ENCODE measurements at places on chromosomes 2 and 18.
A peak's percentile ranks its signal among the peaks of the same experiment; 100 is the strongest.

- no peak for DNase-seq
Measured at GRCh38 chr2:172790404-172790803, 54.8 kb downstream of the RAPGEF4 start.

- DNase-seq, result no peak
Measured at GRCh38 chr18:62833494-62833893, 118.2 kb downstream of the PHLPP1 start.

GRCh38 chr2:241189856-241190201, 1.4 kb downstream of the ANO7 start:
- DNase-seq, result no peak

DNA sequence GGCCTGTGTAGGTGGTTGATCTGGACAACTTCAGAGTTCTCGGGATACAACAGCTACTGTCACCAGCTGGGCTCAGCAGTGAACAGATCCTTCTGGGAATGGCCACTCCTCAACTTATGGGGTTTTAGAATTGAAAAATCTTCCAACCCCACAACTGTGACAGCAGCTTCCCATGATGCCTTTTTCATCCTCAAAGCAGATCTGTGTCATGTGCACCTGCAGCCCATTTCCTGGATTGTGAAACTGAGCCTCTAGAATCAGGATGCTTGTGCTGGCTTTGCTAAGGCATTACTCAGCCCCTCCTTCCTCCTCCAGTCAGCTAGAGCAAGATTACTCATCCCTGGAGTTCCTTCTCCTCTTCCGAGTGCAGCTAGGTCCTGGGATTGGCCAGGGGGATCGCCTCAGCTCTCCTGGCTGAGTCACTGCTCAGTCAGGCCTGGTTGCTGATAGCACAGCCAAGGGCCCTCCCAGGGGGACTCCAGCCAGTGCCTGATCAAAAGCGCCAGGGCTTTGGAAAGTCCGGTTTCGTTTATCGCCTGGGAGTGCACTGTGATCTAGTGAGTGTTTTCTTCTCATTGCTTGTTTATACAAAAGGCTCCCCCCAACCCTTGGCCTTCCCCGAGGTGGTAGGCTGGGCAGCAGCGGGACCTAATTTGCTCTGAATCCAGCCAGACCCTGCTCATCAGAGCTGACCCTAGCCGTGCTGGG, 2.4 kb upstream of the LPIN1 start:
- DNase-seq, result peak; percentile 84

DNA sequence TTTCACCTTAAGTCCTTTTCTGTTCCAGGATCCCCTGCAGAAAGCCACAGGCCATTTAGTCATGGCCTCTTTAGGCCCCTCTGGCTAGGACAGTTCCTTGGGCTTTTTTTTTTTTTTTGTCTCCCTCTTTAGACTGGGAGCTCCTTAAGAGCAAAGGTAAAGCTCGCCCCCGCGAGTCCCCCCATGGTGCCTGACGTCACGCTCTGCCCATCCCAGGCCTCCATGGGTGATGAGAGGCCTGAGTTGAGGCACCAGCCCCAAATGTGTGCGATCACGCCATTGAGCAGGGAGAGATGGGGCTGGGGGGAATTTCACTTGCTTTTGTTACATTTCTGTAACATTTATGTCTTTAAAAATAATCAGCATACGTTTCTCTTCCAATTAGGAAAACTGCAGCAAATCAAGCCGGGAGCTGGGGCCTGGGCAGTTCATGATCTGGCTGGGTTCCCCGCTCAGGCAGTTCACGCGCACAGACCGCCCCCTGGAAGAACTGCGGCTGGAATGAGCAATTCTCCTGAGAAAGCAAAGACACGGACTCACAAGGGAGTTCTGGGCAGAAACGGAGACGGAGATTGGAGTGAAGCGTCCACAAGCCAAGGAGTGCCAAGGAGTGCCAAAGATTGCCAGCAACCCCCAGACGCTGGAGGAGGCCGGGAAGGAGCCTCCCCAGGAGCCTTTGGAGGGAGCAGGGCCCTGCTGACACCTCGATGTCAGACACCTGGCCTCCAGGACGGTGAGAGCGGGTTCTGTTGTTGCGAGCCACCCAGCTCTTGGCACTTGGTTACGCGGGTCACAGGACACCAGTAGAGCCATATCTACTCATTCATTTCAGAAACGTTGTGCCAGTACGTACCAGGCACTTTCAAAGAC, 108.4 kb upstream of the ODC1 start:
- DNase-seq, result no peak

- no peak for DNase-seq
Measured at GRCh38 chr2:85012855-85013254, 41.9 kb downstream of the KCMF1 start.

DNA sequence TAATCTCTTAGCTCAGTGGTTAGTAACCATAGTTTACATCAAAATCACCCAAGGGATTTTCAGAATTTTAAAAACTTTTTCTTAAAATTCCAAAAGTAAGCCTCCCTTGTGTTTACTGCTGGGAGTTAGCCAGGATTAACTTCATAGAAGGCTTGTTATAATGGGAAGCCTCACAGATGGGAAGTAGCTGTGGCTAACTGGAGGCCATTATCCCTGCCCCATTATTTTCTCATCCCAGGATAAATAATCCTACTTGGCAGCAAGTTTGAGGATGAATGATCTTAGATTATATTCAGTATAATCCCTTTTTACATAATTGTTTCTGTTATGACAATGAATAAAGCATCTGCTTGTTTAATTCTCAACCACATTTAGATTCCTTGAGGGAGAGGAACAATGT, 25.5 kb downstream of the PLEK start:
- no peak for DNase-seq

GRCh38 chr18:79516441-79516931, 120.8 kb downstream of the NFATC1 start:
- no peak for DNase-seq

GRCh38 chr18:48462510-48462909, 53.3 kb upstream of the ZBTB7C start:
- DNase-seq, result no peak

GRCh38 chr2:196205011-196205766, 33.8 kb upstream of the STK17B start:
- no peak for DNase-seq

DNA sequence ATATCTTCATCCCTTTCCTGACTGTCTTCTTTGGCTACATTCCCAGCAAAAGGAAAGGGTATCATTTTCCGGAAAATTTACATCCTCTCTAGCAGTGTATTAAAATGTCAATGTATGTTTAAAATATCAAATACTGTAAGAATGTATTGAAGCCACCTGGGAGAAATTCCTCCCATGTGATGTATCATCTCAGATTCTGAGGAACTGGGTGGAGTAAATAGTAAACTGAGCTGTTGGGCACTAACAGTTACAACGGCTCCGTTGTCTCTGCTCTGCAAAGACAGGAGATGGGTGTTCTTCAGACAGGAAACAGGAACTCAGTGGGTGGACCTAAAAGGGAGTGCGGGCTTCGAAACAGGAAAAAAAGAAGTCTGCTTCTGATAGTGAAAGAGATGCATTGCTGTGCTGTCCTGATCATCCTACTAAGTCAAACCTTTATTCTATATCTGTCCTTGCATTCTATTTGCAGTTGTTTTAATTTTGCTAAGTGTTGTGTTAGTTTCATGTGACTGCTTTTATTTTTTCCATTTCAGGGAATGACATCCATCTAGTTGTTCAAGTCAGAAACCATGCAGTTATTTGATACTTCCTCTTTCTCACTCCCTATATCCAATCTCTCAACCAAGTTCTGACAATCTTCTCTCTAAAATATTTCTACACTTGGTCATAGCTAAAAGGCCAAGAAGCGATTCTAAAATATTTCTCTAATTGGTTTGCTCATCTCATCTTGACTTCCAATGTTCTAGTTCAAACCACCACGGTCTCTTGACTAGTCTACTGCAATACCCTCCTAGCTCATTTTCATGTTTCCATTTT, 19.4 kb downstream of the DOK1 start:
- peak; percentile 28 for DNase-seq

Data from CD4-positive, alpha-beta T cell treated with Interleukin-15 for 4 hours (primary cell).